ENCODE measurements at places on chromosomes 16 and 17. TPM values are rescaled to one million over a fixed set of nuclear protein-coding genes. Genes with fewer than 3 reads are reported as not detected.

- H3K4me1 ChIP-seq = no peaks in the 10 kb centered on the region
- DNase-seq = no peak
Observed at GRCh38 chr16:17543073-17543472, 72.3 kb upstream of the XYLT1 start.

GRCh38 chr16:29641561-29641960 lies 21.5 kb upstream of the SPN start:
- no peak for DNase-seq
- H3K4me3 ChIP-seq = no peak overlapping the region
- no peak overlapping the region for H3K27ac ChIP-seq
- H3K4me1 ChIP-seq = no peaks in the 10 kb centered on the region

GRCh38 chr17:29664743-29665480 lies 42.2 kb upstream of the CORO6 start:
- H3K27ac ChIP-seq = peak overlapping the region; percentile 69
- H3K36me3 ChIP-seq = no peaks in the 10 kb centered on the region
- peak; percentile 87 for DNase-seq
- no peaks in the 10 kb centered on the region for H3K27me3 ChIP-seq

DNA sequence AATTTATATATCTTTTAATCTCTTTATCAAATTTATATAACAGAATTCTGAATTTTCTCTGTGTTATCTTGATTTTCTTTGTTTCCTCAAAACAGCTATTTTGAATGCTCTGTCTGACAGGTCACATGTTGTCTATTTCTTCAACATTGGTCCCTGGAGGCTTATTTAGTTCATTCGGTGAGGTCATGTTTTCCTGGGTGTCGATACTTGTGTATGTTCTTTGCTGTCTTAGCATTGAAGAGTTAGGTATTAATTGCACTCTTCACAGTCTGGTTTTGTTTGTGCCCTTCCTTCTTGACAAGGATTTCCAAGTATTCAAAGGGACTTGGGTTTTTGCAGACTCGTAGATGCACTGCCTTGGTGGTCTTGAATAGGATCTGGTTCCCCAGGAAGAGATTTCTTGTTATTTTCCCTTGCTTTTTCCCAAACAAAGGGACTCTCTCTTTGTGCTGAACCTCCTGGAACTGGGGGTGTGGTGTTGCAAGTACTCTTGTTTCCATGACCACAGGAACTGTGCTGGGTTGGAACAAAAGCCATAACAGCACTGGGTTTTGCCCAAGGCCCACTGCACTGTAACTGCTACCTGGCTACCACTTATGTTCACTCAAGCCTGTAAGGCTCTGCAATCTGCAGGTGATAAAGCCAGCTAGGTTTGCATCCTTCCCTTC lies 1483.0 kb downstream of the CDH8 start:
- no peaks in the 10 kb centered on the region for H3K36me3 ChIP-seq
- DNase-seq = no peak
- no peak overlapping the region for H3K27ac ChIP-seq
- no peaks in the 10 kb centered on the region for H3K27me3 ChIP-seq
- H3K4me1 ChIP-seq = no peaks in the 10 kb centered on the region

GRCh38 chr16:67174706-67175231 lies 4.4 kb downstream of the NOL3 start:
- DNase-seq = no peak
- H3K27ac ChIP-seq = no peak overlapping the region
- H3K36me3 ChIP-seq = no peaks in the 10 kb centered on the region
- H3K27me3 ChIP-seq = no peaks in the 10 kb centered on the region

DNA sequence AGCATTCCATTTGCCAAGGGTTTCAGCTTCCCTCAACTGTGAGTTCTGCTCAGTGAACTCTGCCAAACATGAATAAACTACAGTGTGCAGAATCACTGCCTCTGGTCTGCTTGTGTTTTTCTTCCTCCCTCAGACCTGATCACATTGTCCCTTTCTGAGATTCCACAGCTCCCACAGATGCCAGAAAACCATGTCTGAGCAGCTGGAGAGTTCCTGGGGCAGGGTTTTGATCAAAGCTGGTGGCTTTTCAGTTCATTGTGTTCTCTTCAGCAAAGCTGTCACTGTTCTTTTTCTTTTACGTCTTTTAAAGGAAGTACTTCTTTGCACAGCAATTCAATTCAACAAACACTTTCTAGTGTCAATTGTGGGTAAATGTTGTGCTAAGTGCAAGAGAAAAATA lies 555.8 kb downstream of the RBFOX1 start:
- no peak overlapping the region for H3K27ac ChIP-seq
- H3K36me3 ChIP-seq = no peaks in the 10 kb centered on the region
- H3K4me3 ChIP-seq = no peak overlapping the region

GRCh38 chr17:6551869-6552531 lies 4.4 kb downstream of the PITPNM3 start:
- H3K27me3 ChIP-seq = no peaks in the 10 kb centered on the region
- H3K4me3 ChIP-seq = no peak overlapping the region
- H3K36me3 ChIP-seq = no peaks in the 10 kb centered on the region
- H3K27ac ChIP-seq = no peak overlapping the region

GRCh38 chr16:87864331-87864989 lies 4.8 kb downstream of the SLC7A5 start:
- DNase-seq = peak; percentile 49
- no peak overlapping the region for H3K4me3 ChIP-seq
- no peak overlapping the region for H3K27ac ChIP-seq
- peaks cover 37% of the 10 kb centered on the region for H3K4me1 ChIP-seq
- no peaks in the 10 kb centered on the region for H3K27me3 ChIP-seq

GRCh38 chr17:64057701-64058263 lies 37.3 kb upstream of the ICAM2 start:
- H3K4me1 ChIP-seq = no peaks in the 10 kb centered on the region
- no peak for DNase-seq
- H3K36me3 ChIP-seq = peaks cover 14% of the 10 kb centered on the region
- H3K27me3 ChIP-seq = no peaks in the 10 kb centered on the region
- H3K27ac ChIP-seq = no peak overlapping the region

DNA sequence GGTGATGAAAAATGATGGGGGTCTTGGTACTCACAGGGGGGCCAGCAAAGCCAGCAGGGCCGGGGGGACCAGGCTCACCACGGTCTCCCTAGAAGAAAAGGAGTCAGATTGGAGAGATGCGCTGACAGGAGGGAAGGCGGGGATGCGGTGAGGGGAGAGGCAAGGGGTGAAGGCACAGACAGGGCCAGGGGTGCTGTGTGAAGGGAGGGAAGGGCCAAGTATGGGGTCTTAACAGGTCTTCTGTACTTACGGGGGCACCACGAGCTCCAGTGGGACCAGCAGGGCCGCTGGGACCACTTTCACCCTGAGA lies 11.2 kb downstream of the COL1A1 start:
- peaks cover 58% of the 10 kb centered on the region for H3K36me3 ChIP-seq
- peaks cover 49% of the 10 kb centered on the region for H3K4me1 ChIP-seq
- peak; percentile 58 for DNase-seq
- peak overlapping the region; percentile 100 for H3K27ac ChIP-seq
- no peaks in the 10 kb centered on the region for H3K27me3 ChIP-seq
- H3K4me3 ChIP-seq = peak overlapping the region; percentile 20

DNA sequence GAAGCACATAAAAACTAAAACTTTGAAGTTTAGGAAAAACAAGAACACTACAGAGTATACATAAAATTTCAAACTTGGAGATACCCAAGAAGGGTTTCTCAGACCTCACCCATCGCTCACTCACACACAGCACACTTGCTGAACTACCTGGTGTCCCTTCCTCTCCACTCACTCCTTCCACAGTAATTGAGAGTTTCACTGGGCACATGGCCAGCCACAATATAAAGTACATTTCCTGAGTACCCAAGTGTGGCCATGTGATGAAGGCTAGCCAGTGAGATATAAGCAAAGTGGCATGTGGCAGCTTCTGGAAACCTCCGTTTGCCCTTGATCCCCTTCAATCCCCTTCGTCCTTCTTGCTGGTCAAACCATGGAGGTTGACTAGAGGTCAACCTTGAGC lies 11.9 kb downstream of the TOX3 start:
- H3K27me3 ChIP-seq = no peaks in the 10 kb centered on the region
- no peak overlapping the region for H3K4me3 ChIP-seq
- H3K27ac ChIP-seq = no peak overlapping the region

DNA sequence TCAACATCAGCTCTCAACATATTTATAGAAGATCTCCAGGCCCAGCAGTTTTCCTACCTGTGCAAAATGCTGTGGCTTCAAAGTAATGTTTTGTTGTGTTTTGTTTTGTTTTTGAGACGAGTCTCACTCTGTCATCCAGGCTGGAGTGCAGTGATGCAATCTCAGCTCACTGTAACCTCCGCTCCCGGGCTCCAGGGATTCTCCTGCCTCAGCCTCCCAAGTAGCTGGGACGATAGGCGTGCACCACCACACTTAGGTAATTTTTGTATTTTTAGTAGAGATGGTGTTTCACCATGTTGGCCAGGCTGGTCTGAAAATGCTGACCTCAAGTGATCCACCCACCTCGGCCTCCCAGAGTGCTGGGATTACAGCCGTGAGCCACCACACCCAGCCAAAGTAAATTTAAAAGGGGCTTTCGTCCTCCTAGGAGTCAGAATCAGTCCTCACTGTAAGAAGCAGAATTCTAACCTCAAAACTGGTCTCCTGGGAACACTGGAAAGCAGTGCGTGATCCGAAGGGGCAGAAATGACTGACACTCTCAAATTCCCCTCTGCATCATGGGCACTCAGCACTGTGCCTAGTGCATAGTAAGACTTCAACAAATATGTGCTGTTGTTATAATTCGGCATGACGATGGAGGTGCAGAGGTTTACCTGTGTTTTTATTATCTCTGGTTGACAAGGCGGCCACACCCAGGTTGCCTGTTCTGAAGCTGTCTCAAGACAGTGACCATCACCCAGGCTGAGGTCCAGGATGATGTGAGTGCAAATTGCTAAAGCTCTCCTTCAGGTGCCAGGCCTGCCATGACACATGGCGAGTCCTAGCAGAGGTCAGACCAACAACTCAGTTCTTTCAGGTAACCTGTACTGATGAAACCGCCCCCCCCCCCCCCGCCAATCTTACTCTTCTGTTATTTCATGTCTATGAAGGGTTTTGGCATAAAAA lies 59.8 kb downstream of the ADCY9 start:
- DNase-seq = no peak
- H3K4me3 ChIP-seq = no peak overlapping the region
- no peaks in the 10 kb centered on the region for H3K36me3 ChIP-seq
- H3K4me1 ChIP-seq = peaks cover 24% of the 10 kb centered on the region
- no peaks in the 10 kb centered on the region for H3K27me3 ChIP-seq
- no peak overlapping the region for H3K27ac ChIP-seq

GRCh38 chr16:49442805-49443204 lies 69.2 kb downstream of the C16orf78 start:
- H3K36me3 ChIP-seq = no peaks in the 10 kb centered on the region
- no peak overlapping the region for H3K27ac ChIP-seq
- no peak overlapping the region for H3K4me3 ChIP-seq
- no peaks in the 10 kb centered on the region for H3K27me3 ChIP-seq

GRCh38 chr17:76701471-76701967 lies 9.2 kb downstream of the MXRA7 start:
- H3K4me3 ChIP-seq = peak overlapping the region; percentile 67
- peak overlapping the region; percentile 98 for H3K27ac ChIP-seq
- peaks cover 56% of the 10 kb centered on the region for H3K4me1 ChIP-seq
- H3K36me3 ChIP-seq = no peaks in the 10 kb centered on the region

Gene C1QTNF8
- total RNA-seq = not detected

Gene CARD14
- not detected for total RNA-seq
